Anterior cingulate cortex (tissue), 58 donors: ENCODE measurements at places on chromosomes 16 and 17.
A peak's percentile ranks its signal among the peaks of the same experiment; 100 is the strongest.

DNA sequence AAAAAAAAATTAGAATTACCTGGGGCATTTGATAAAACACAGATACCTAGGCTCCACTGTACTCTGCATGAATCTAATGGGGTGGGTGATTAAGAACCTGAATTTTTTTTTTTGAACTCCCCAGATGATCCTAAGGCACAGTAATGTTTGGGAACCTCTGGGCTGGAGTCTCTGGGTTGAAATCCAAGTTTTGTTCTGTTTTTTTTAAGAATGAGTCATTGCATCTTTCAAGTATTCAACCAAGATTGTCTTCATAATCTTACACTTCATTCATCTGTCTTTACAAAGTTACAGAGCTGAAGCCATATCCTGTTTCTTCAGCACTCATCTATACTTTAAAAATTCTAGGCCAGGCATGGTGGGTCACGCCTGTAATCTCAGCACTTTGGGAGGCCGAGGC lies 52.6 kb downstream of the PIGL start:
- no peak for DNase-seq

DNA sequence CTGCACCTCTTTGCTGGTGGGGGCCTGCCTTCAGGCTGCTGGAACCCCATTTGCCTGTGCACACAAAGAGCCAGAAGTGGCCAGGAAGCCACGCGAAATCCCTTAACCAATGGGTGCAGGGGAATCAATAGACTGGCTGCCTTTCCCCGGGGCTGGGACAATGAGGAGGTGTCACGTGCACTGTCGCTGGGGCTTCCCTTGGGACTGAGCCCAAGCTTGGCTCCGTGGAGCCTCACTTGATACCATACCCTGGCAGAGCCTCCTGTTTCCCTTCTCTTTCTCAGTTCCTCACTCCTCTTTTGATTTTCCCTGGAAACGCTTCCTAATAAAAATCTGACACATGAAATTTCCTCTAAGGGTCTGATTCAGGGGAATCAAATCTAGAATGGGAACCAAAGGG lies 38.8 kb upstream of the C16orf82 start:
- no peak for DNase-seq

DNA sequence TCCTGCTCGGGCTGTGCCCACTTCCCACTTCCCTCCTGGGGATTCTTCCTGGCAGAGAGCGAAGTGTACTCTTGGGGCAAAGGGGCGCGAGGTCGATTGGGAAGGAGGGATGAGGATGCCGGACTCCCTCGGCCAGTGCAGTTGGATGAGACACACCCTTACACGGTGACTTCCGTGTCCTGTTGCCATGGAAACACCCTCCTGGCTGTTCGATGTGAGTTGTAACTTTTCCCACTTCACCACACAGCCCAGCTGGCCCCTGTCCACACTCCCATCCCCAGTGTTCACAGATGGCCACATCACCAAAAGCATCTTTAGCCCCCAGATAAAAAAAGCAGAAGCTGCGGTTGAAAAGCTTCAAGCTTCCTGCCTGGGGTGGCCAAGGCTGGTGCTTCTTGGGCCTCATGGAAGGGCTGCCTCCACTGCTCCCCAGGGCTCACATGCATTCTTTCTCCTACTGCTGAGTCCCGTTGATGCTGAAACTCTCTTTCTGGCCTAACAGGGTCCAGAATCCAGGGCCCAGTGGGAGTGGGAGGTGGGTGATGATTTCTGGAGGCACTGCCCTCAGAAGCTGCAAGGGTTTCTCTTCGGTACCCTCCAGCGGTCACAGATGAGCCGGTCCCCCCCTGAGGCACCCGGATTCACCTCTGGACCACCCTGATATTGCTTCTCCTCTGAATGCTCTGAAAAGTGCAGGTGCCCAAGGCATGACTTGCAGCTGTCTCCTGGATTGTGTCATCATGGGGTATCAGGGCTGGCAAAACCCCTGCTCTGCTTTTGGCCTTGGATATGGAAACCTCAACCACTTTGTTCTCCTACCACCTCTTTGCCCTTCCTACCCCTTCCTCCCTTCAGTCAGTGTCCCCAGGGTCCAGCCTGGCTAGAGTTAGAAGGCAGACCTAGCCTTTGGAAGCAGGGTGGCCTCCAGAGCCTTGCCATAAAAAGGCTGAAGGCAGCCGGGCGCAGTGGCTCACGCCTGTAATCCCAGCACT lies 2.2 kb upstream of the TRAF4 start:
- no peak for DNase-seq

DNA sequence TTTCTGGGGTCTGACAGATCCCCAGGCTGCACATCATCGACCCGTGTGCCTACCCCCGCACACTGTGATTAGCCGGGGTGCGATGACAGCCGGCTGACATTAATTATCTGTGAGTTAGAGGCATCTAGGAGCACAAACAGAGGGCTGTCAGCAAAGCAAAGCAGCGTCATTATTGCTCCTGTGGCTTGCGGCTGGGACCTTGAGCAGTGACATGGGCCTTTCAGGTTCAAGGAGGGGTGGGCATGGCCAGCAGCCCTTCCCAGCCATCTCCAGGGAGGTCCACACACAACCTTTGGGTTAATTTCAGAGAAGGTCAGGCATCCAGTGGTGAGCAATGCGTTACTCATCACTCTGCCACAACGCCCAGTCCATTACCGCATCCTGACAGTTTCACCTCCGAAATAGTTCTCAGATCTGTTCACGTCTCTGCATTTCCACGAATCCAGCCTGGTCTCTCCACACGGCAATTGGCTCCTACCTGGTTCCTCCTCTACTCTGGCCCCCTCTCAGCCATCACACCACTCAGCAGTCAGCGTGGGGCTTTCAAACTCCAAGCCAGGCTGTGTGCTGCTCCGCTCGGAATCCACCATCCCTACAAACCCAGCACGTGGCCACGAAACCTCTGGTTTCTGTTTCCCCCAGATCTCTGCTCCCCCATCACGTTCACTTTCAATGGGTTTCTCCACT lies 249.7 kb upstream of the C16orf82 start:
- no peak for DNase-seq

DNA sequence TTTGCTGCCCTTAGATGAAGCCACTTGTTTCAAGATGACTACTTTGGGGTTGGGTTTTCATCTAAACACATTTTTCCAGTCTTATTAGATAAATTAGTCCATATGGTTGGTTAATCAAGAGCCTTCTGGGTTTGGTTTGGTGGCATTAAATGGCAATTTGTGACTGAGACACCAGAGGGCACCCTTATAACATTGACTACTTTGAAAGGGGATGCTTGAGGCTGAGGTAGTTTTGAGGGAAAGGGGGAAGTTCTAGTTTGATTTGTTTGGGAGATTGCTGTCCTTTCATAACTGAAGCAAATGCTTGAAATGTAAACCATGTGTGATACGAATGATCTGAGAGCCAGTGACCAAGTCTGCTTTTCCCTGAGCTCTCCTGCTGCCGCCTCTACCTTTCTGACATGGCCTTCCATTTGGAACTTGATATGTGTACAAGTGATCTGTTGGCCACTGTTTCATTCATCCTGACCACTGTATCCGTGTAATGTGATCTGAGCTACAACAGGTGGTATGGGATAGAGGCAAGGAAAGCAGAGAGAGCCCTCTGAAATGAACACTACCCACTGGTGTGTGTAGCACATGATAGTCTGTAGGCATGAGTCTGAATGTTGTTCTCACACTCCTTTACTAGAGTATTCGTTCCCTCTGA lies 5.8 kb upstream of the RARA start:
- DNase-seq, result peak; percentile 30

DNA sequence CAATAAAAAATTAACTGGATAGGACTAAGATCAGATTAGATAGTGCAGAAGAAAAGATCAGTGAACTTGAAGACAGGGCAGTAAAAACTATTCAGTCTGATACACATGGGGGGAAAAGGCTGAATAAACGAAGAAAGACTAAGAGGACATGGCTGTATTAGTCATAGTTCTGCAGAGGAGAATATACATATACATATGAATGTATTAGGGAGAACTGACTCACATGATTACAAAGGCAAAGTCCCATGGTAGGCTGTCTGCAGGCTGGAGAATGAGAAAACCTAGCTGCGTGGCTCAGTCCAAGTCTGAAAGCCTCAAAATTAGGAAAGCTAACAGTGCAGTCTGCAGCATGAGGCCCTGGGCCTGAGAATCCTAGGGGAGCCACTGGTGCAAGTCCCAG lies 98.2 kb upstream of the GNAO1 start:
- no peak for DNase-seq

- DNase-seq, result no peak
These were observed 261.6 kb upstream of the TNRC6C start for GRCh38 chr17:77696721-77697460.

- no peak for DNase-seq
These were observed 331.2 kb downstream of the MAF start for GRCh38 chr16:79269211-79269863.

GRCh38 chr17:79983456-79983855 lies 52.2 kb downstream of the TBC1D16 start:
- no peak for DNase-seq

DNA sequence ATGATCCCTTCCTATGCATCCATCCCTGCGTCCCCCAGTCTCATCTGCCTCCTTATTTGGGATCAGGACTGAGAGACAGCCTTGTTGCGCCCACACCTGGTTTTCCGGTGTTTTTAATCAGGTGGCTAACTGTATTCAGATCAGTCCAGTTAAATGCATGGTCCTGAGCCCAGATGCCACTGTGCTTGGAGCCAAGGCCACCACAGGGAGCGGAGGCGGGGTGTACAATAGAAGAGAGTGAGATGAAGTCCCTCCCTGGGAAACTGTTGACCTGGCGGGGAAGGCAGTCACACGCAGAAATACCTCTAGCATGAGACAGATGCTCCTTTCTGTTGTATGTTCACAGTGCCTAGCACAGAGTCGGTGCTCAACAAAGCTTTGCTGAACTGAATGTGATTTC lies 6.3 kb downstream of the RCVRN start:
- no peak for DNase-seq

- peak; percentile 99 for DNase-seq
These were observed at the start of gene PHF12 for GRCh38 chr17:28951428-28951990. Gene PHF12, minus strand, starts transcription at chr17:28951518. Its CDS starts 558 bp downstream, at chr17:28950960.

DNA sequence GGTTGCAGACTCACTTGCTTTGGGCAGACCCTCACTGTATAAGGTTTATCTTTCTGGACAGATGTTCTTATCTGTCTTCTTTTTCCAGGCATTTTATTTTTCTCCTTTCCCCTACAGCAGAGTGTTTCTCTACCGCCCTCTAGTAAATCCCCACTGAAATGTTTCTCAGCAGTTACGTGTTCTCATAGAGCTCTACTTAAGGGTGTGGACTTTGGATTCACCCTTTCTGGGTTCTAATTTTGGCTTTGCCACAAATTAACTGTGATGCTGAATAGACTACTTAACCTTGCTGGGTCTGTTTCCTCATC lies 2.0 kb downstream of the ADAT1 start:
- no peak for DNase-seq
